ENCODE measurements at places on chromosomes 13 and 19.
A peak's percentile ranks its signal among the peaks of the same experiment; 100 is the strongest.

DNA sequence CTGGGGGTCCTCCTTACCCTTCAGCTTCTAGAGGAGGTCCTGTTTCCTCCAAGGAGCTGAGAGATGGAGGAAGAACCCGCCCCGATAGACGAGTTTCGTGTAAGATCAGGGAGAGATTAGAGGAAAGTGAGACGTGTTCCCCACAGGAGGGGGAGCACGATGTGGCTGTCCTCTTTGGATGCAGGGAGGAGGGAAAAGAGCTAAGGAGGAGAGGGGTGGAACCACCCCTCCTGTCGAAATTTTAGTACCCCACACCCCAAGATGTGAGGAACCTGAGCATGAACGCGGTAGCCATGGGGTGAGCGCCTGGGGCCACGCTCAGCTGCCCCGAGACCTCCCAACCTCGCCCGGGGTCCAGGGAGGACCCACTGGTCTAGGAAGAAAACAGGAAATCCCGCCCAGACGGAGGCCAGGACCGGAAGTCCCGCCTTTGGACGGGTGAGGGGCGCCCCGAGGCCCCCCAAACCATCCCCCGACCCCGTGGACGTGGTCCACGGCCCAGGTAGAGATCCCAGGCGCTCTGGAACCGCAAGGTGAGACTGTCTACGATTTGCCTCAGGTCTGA lies 1.2 kb downstream of the AKT1S1 start:
- no peak for DNase-seq

DNA sequence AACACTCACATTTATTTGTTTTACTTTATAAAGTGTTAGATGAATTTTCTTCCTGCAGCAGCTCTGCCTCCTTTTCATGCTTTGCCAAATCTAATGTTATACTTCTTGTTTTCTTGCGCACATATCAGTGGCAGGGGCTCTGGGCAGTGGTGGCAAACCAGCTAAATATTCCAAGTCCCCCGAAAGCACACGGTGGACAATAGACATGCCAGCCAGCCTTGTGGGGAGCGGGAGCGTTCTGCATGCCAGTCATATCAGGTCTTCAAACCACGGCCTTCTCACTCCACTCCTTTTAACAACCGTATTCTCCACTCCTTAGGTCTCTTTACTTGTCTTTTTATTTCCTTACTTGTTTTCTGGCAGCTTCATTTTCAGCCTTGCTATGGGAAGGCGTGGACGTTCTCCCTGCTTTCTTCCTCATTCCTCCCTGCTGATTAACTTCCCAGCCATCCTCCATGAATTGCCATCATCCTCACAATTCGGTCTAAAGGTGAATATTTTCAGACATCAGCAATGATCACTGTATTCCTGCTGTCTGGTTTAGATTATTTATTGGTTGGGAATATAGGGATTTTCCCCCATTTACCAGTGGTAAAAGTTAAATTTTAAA lies 77.1 kb upstream of the WASF3 start:
- DNase-seq = no peak

GRCh38 chr13:75789451-75790197 lies 153.5 kb downstream of the LMO7 start:
- no peak for DNase-seq

DNA sequence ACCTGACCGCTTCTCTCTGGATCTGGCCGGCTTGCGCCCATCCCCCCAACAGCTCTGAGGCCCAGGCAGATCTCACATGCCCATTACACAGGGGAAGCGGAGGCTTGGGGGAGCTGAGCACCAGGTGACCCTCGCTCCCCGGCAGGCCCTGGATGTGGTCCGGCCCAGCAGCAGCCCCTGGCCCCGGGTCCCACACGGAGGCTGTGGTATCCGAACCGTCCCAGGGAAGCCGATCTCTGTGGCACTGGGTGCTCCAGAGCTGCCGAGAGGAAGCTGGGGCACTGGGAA lies 27.7 kb downstream of the SBNO2 start:
- no peak for DNase-seq

DNA sequence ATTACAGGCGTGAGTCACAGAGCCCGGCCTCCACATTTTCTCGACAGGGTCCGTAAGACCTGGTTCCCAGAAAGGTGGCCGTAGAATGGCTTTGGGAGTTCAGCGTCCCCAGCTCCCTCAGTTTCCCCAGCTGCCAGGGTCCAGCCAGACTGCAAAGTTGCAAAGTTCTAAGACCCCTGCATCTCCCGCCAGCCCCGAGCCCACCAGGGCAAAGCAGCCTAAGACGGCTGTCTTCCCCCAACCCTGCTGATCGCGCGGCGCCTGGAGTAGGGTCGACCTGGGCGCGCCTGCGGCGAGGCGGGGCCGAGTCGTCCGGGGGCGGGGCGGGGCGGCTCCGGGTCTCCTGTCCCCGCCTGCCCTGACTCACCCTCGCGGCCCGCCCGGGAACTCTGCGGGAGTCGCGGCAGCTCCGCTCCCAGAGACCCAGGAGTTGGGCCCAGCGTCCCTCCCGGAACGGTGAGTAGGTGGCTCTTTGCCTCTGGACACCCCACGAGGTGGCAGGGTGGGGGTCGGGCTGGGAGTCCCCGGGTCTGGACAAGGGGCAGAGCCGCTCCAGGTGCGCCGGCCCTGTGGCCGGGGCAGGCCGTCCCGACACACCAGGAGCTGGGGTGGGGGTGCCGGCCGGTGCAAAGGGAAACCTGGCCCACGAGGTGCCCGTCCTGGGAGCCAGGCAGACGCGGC lies at the start of gene LRRC8E:
Gene LRRC8E, plus strand, starts transcription at position 366 of the 681 bp plus-strand sequence. CDS start 7,094 bp downstream, outside the sequence.
- DNase-seq = no peak

- no peak for DNase-seq
Measured at GRCh38 chr19:18533058-18533457, 10.3 kb downstream of the FKBP8 start.

DNA sequence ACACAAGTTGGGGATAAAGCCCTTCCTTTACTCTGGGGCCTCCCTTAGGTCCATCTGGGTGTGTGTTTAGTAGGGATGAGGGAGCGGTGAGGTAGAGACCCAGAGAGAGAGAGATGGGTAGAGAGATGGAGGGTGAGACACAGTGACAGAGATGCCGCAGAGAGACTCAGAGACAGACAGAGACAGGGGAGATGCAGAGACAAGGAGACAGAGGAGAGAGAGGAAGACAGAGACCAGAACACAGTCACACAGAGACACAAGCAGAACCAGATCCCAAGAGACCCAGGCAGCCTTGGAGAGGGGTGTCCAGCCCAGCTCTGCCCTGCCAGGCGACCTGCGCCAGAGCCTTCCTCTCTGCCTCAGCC lies 2.4 kb downstream of the KLK1 start:
- DNase-seq = no peak

DNA sequence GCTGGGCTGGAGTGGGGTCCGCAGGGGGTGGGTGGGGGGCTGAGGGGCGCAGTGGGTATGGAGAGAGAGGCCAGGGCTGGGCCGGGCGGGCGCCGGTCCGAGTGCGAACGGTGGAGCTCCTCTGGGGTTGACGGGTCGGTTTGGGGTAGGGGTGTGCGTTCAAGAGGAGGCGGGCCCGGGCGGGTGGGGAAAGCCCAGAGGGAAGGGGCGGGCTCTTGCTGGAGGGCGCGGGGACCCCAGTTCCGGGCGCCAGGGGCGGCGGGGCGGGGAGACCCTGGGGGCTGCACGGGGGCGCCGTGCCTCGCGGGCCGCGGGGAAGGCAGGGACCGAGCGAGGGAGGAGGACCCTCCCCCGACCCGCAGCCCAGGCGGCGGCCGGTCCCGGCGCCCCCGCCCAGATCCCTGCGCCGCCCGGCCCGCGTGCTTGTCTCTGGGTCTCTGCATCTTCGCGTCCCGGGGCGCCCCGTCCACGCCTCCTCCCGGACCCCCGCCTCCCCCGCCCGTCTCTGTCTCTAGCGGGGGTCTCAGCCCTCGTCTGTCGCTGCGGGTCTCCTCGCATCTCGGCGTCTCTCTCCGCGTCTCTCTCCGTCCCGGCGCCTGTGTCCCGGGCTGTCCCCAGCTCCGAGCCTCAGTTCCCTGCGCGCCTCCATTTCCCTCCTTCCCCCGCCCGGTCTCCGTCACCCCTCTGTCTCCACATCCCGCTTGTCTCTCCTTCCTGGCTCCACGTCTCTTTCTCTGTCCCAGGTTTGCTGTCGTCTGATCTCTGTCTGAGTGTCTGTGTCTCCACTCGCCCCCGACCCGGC lies 8.3 kb upstream of the SHISA7 start:
- DNase-seq = no peak

GRCh38 chr19:22526661-22527272 lies 104.6 kb upstream of the ZNF98 start:
- DNase-seq = no peak

GRCh38 chr13:37446503-37446902 lies 152.1 kb downstream of the POSTN start:
- no peak for DNase-seq

DNA sequence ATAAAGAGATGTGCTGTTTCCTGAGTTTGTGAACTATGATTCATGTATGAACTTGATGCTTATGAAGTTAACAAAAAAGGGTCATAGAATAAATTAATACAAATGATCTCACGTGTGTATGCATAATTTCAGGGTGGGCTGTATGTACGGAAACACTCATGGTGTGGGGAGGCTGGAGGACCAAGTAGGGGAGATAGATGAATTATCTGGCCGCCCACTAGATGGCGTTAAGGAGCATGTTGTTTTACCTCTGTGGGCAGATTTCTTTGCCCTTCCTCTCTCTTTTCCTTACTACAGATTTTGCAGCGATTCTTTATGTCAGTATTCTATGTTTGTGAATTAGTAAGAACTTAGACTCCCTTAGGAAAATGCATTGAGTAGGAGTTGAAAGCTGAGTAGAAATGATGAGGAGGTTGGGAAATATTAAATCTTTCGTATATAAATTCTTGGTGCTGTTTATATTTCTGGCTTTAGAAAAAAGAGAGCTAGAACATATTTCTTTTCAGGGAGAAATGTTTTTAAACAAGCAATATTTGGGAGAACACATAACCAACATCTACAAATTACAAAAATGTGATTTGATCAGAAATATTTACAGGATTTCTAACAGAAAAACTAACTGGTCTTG lies 47.4 kb upstream of the TMTC4 start:
- peak; percentile 23 for DNase-seq

GRCh38 chr19:24081056-24081455 lies 5.9 kb upstream of the ZNF254 start:
- DNase-seq = no peak

DNA sequence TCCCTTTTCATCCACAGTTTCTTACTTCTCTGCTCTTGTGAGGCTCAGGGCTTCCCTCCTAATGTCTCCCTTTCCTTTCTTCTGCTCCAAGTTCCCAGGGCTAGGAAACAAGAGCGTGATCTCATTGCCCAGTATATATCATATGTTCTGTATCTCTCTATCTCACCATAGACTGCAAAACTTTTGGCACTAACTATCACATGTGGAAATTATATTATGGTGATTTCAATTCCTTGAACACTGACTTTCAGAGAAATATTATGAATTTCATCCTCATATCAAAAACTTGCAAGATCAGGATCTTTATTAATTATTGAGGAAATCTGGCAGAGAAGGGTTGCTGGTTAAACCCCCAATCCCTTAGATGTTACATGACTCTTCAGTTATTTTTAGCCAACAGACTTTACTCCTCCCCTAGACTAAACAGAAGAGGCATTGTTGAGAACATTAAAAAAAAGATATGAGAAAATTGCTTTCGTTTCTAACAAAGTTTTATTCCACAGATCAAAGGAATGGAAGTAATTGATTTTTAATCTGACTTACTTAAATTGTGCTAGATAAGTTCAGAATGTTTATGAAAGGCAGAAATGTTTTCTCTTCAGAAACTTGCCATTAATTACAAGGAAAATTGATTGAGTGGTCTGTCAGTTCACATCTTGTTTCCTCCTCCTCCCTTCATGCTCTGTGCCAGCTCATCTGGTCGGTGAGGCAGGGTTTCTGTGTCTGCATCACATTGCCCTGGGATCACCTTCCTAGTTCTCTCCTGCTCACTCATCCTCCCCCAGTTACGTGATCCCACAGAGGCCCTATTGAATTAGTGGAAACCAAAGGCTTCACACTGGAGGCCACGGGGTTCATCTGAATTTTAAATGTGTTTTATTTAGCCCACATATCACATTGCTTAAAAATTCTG lies 378.5 kb downstream of the LMO7 start:
- no peak for DNase-seq

DNA sequence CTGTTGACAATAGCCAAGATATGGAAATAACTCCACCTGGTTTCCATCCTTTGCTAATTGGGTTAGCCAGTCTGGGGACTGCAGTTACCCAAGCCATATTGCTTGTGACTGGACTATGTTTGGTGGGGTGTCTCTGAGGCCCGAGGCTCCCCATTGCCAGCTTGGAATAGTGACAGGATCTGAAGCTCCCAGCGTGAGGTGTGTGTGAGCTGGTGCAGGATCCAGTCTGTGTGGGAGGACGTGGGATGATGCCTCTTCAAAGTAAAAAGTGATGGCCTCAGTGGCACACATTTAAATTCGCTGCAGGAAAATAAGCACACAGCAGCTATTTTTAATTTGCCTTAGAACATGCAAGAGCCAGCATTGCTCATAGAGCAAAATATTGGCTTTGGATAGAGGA lies 75.0 kb downstream of the TEX26 start:
- no peak for DNase-seq

DNA sequence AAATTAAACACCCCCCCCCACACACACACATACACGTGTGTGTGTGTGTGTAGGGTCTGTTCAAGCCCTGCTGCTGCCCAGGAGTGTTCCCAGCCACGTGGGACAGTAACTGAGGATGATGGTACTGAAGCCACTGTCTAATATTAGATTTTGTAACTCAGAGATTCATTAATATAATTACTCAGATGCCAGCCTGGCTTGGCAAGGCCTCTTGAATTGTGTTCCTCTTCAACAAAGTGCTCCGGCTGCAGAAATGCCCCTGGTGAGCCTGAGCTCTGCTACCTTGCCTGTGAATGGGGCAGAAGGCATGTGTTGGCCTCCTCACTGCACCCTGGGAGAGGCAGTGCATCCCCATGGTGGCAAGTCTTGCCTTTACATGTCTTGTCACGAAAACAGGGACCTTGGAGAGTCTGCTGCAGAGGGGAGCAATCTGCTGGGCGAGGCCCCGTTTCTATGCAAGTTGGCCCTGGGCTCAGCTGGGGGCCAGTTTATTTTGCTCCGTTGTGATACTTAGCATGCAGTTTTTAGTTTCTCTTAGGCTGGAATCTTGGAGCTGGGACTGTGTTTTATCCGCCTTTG lies 44.0 kb downstream of the NFIX start:
- no peak for DNase-seq

- DNase-seq = no peak
Measured at GRCh38 chr13:51557438-51557837, 26.8 kb upstream of the WDFY2 start.

DNA sequence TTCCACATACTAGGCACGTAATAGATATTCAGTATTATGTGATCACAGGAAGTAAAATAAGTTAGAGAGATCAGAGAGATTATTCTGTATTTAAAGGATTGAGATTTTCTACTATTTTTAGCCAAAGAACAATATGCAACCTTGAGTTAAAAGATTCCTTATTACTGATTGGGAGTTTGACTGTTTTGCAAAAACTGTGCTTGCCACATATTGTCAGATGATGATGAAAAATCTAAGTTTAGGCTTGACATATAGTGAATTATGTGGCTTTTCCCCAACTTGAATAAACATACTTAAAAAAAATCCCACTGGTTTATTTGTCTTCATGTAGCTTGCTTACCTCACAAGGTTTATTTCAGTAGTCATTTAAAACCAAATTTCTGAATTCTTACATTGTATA lies 194.4 kb downstream of the KCNRG start:
- no peak for DNase-seq

Measured in stimulated activated CD8-positive, alpha-beta memory T cell treated with anti-CD3 and anti-CD28 coated beads, Interleukin-15, amount 100 ng/mL, for 48 hours (primary cell).